Lung (tissue), 17 donors: ENCODE measurements at places on chromosomes 13 and 19. TPM values are rescaled to one million over a fixed set of nuclear protein-coding genes. Genes with fewer than 3 reads are reported as not detected.

Gene MICU2
- polyA plus RNA-seq, result 46.4 TPM

Gene LENG9
- polyA plus RNA-seq, result 11.9 TPM

Gene MTUS2
- 0.03 TPM for polyA plus RNA-seq

Gene PRR22
- 2.6 TPM for polyA plus RNA-seq

Gene SCGB2B2
- polyA plus RNA-seq, result 0.21 TPM

Gene LRCH1
- 8.4 TPM for polyA plus RNA-seq

Gene MRPL4
- polyA plus RNA-seq, result 33.8 TPM

Gene TTC9B
- not detected for polyA plus RNA-seq

Gene ZNF439
- polyA plus RNA-seq, result 7.5 TPM

Gene REEP6
- polyA plus RNA-seq, result 2.5 TPM

Gene RETN
- 1,168 TPM for polyA plus RNA-seq

Gene IGFL2
- not detected for polyA plus RNA-seq

Gene ZNF738
- polyA plus RNA-seq, result 2.6 TPM

Gene TEX101
- not detected for polyA plus RNA-seq

Gene TMEM145
- 0.40 TPM for polyA plus RNA-seq

Gene TMEM86B
- polyA plus RNA-seq, result 5.3 TPM

Gene PSG2
- not detected for polyA plus RNA-seq

Gene NPHS1
- 0.02 TPM for polyA plus RNA-seq

Gene VSTM2B
- not detected for polyA plus RNA-seq

Gene KLK1
- polyA plus RNA-seq, result 0.25 TPM

Gene SOX1
- not detected for polyA plus RNA-seq

Gene PRSS57
- polyA plus RNA-seq, result 0.10 TPM

Gene FAM216B
- 4.9 TPM for polyA plus RNA-seq

Gene NCR1
- 1.6 TPM for polyA plus RNA-seq

Gene CPAMD8
- 9.6 TPM for polyA plus RNA-seq

Gene GJA3
- 0.02 TPM for polyA plus RNA-seq

Gene C13orf42
- polyA plus RNA-seq, result 0.04 TPM

Gene CAMSAP3
- polyA plus RNA-seq, result 9.2 TPM

Gene ERICH6B
- not detected for polyA plus RNA-seq

Gene SCAMP4
- 49.1 TPM for polyA plus RNA-seq

Gene SPACA4
- polyA plus RNA-seq, result 0.16 TPM

Gene ZNF563
- polyA plus RNA-seq, result 1.6 TPM
